Fibroblast of skin of left quadriceps (primary cell): ENCODE measurements at places on chromosomes 5 and 9.

DNA sequence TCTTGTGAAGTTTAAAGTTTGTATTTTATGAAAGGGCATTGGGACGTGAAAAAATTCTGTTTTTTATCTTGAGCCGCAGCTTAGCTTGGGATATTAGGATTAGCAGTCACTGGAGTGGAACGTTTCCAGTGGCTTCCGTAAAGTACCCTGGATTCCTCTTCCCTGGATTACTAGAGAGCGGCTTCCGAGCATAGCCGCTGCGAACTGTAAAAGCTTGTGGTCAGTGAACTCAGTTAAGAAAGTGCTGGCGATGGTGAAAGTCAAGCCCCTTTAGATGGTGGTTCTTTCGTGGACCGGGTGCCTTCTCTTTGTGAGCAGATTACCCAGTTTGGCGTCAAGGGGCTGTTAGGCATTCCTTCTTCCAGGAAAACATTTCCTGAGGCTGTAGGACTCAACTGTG is 168.1 kb downstream of the KDM4C start:
- no peak for DNase-seq

DNA sequence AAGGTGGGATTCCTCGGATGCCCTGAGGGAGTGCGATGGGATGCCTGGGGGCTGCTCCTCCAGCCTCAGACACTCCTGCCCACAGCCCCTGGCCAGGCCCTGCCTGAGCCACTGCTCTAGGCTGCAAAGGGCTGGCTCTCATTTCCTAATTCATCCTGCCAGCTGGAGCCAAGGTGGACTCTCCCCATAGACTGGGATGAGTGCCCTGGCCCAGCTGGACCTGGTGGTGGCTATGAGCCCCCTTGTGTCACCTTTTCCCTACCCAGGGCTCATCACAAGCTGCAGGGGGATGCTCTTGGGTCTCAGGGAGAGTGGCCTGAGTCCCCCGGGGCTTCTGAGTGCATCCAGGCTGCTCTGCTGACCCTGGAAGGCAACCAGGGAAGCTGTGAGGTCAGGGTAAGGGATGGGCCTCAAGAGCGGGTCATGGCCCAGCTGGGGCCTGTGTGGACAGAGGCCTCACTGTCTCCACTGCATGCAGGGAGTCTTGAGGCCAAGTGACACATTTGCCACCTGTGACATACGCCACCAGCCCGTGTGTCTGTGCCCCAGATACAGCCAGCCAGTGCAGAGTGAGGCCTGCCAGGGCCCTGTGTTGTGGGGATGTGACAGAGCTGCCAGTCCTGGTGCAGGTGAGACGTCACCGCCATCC is 102.7 kb upstream of the IER5L start:
- no peak for DNase-seq

- DNase-seq, result no peak
Measured at GRCh38 chr5:2782658-2783057, 31.2 kb upstream of the IRX2 start.

- DNase-seq, result peak; percentile 72
Measured at GRCh38 chr9:22097707-22098106, 88.6 kb upstream of the CDKN2B start.

DNA sequence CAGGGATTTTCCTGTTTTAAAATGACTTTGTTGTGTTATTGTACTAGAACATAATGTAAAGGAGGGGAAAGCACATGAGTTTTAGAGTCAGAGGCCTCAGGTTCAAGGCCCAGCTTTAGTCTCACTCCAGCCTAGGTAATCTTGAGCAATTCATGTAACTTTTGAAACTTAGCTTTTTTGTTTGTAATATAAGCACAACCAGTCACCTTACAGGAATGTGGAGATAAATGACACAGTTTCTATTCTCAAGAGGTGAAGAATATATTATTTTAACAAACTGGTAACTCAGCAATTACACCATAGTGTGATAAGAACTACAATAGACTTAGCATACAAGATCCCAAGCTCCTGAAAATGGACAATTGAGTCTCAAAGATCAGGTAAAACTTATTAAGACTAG is 51.2 kb downstream of the ADAMTS19 start:
- DNase-seq, result no peak

DNA sequence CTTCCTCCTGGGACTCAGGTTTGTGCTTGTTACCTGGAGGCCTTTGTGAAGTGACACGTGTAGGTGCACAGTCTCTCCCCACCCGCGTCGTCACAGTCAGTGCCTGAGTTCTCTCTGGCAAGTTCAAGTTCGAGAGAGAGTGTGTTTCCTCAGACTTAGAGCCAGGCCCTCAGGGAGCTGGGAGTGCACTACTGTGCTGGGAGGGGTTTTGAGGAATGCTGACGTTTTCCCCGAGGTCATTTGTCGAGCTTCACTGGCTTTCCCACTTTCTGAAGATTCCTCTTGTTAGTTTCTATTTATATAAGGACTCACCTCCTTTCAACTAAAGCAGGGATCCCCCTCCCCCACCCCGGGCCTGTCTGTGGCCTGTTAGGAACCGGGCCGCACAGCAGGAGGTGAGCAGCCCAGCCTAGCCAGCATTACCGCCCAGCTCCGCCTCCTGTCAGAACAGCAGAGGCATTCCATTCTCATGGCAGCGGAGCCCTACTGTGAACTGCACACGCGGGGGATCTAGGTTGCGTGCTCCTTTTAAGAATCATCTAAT is 209.2 kb downstream of the DIRAS2 start:
- peak; percentile 31 for DNase-seq

DNA sequence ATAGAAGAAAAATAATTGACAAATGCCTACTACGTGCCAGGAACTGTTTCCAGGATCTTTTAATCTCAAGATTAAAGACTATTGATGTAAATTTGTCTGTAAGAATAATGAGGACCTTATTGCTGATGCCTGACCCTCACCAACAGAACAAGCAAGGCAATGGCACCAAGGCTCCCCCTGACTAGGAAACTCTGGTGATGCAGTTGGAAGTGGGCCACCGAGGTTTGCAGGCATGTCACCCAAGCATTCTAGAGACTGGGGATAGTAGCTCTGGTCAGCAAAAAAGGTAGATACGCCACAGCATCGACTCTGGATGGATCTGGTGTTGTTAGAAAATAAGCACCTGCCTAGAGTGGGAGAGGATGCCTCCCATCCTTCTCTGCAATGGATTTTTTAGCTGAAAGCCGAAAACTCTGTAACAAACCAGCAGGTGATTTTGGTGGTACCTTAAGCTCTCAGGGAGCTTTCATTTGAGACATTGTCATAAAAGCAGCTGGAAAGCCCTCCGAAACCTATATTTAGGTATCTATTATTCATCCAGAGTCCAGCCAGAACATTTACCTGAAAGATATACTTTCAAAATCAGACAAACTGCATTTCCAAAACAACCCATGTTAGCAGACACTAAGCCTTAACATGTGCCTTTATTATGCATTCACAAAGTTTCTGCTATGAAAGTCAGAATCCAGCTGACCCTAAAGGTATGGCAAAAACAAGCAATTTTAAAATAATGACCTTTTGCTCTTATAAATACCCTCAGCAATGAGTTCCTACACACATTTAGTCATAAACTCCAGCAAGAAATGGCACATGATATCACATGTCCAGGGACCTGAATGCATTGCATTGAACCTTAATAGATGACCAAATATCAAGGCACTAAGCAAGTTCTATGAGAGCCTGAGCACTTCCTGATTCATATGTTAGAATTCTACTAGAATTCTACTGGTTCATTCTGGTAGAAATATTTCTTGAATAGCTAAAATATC is 308.4 kb downstream of the PDE4D start:
- DNase-seq, result no peak

GRCh38 chr5:96856371-96856770 is 19.9 kb upstream of the ERAP2 start:
- DNase-seq, result no peak

DNA sequence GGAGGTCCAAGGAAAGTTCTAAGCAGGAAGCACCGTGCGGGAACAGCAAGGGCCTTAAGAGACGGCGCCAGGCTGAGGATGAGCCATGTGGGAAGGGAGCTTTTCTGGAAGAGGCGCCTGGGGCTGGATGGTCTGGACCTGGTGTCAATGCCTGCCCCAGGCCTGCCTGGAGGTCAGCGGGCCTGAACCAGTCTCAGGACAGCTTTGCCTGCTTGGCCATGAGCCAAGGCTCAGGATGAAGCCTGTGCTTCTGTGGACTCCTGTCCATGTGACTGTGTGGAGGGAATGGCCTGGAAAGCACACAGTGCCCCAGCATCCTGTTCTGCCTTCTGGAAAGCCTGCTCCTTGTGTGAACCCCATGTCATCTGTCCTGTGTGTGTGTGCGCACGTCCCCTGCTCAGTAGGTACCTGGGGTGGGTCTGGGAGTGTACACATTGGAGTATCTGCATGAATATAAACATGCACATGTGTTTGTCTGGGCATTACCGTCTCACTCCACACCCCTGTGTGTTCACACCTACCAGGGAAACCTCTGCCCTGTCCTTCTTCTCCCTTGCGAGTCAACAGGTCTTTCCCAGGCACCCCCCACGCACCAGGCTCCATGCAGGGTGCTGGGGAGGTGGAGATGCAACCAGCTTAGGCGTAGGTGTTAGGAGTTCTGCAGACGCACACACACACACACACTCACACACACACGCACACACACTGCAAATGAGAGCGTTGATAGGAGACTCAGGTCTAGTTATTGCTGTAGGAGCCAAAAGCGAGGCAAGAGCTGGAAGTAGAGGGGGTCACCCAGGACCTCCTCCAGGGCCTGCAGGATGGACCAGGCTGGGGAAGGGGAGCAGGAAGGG is 24.8 kb downstream of the DAB2IP start:
- no peak for DNase-seq

- DNase-seq, result no peak
Measured at GRCh38 chr9:35195683-35196082, 33.9 kb downstream of the UNC13B start.

DNA sequence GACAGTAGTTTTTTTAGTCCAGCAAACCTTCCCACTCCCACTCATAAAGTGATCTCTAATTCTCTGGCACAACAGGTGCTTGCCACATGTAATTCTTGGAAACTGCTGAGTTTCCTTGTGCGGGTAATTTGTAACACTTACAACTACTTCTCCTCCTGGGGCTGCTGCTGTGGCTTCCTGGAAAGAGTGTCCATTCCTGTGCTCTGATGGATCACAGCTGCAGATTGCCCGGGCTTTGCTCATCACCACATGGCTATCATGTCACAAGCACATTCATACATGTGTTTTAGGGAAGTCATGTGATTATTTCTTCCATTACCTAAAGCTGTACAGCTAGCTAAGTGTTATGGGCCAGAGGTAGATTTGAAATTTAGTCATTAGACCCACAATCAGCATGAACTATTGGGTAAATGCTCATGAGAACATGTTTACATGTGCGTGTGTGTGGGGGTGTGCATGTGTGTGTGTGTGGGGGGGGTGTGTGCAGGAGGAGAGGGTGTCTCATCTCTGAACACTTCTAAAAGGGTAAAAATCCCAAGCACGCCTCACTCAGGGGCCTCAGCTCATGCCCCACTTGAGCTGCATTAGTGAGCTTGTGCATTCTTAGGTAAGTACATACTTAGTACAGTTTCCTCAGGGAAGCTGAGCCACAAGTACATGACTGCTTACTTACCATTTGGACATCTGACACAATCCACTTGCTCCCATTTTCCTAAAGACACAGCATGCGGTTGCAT is 118.1 kb upstream of the CCDC112 start:
- DNase-seq, result peak; percentile 94

DNA sequence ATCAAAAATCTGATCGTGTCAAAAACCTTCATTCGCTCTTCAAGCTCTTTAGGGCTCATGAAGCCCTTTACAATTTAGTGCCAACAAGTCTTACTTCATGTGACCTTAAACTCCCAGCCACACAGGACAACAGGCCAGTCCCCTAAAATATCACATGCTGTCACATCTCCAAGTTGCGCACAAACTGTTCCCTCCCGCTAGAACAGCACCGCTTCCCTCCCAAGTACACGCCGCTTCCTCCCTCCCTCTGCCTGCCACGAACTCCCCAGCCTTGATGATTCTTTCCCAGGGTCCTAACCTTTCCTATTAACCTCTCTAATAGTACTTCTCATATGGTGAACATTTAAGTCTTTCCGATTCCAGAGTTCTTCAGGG is 91.2 kb downstream of the TLE1 start:
- no peak for DNase-seq

DNA sequence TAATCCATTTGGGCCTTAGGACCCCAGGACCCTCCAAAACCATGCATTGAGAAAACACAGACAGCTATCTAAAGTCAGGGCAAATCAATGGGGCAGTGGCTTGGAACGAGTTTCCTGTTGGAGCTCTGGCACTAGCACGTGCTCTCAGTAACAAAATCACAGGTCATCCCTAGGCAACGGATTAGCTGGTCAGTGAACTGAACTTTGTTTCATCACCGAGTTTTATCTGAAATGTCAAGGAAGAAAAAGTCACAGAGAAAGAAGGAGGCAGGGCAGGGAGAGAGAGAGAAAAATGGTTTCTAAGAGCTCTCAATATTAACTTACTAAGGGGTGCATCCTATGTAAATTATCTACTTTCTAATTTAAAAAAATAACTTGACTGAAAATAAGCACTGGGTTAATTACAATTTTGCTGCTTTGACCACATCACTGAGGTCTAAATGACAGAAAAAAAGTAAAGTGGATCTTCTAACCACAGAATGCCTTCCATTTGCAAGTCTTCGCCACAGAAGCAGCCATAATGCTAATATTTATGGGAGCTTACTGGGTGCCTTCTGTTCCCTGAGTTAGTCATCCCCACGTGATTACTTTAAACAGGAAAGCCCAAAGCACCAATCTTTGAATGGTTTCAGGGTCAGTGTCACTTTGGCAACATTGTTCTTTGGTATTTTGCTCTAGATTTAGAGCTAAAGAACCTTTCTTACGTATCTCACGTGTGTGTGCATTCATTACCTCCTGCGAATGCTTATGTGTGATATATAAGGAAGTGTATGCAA is 503.9 kb downstream of the RASEF start:
- no peak for DNase-seq

DNA sequence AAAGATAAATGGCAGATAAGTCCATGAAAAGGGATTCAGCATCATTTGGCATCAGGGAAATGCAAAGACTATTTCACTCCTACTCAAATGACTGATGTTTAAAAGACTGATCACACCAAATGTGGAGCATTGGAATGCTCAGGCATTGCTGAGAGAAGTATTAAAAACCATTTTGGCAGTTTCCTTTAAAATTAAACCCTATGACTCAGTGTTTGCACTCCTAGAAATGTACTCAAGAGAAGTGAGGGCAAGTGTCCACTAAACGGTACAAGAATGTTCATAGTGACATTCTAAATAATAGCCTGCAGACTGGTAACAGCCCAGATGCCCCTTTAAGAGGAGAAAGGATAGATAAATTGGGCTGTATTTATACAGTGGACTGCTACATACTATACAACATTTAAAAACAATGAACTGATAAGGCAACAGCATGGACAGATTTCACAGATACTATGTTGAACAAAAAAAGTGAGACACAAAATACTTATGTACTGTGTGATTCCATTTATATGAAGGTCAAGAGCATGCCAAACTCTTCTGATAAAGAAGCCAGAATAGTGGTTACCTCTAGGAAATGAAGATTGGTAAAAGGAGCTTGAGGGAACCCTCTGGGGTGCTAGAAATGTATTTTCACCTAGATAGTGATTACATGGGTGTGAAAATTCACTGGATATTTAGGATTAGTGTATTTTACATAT is 24.6 kb downstream of the APC start:
- DNase-seq, result peak; percentile 22

GRCh38 chr9:124624735-124624992 is 117.5 kb upstream of the NR5A1 start:
- DNase-seq, result no peak

GRCh38 chr5:56818450-56819037 is 3.2 kb downstream of the MAP3K1 start:
- no peak for DNase-seq
